Stimulated activated CD4-positive, alpha-beta T cell treated with anti-CD3 and anti-CD28 coated beads, TNF-alpha, amount 100 ng/mL, for 4 hours (primary cell): ENCODE measurements at places on chromosomes 5 and 9.
A peak's percentile ranks its signal among the peaks of the same experiment; 100 is the strongest.

DNA sequence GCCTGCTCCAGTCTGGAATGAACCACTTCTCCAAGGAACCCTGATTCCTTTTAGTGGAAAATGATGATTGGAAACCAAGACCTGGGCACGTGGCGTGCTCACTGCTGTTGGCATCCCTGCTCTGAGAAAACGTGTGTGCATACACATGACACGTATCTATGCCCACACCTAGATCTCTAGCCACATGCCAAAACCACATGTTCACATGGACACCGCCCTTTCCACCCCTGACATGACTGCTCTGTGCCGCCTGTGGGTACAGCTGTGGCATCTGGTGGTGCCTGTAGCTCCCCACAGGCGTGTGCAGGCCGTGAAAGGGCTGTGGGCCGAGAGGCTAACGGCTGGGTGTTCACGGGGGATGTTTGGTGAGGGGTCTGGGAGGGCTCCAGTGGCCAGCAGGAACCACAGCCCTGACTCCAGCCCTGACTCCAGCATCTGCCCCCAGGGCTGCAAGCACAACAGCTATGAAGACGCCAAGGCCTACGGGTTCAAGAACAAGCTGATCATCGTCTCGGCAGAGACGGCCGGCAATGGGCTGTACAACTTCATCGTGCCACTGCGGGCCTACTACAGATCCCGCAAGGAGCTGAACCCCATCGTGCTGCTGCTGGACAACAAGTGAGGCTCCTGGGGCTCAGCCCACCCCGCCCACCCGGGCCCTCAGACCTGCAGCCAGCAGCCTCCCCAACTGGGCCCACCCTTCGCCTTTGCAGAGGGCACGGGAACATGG, 75.1 kb downstream of the KCNT1 start:
- no peak for DNase-seq

DNA sequence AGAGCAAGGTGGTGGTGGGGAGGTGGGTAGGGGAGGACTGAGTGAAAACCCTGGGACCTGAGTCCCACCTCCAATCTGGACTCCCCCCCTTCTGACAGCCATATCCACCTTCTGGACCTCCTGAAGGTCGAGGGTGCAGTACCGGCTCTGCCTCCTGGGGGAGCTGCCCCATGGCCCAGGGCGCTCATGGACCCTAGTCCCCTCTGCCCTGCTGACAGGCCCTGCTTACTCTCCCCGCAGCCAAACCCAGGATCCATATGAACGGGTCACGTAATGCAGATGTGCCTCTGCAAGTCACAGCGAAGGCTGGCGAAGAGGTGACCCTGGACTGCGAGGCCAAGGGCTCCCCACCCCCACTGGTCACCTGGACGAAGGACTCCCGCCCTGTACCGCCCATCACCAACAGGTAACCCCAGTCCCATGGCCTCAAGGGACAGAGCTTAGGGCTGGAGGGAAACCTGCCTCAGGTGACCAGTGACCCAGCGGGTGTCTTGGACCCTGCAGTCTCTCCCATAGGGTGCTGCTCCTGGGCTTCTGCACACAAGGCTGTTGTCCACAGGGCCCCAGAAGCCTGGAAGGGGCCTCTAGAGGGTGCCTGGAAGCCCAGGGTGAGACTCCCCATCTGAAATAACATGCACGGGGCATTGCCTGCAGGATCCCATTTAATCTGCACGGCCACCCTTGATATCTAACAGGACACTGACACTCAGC, 61.7 kb downstream of the HMCN2 start:
- no peak for DNase-seq

GRCh38 chr5:469752-470483, 26.9 kb downstream of the EXOC3 start:
- DNase-seq = no peak

GRCh38 chr5:35483191-35483590, 134.5 kb upstream of the SPEF2 start:
- no peak for DNase-seq

GRCh38 chr5:16152601-16153568, 26.7 kb downstream of the MARCHF11 start:
- no peak for DNase-seq

DNA sequence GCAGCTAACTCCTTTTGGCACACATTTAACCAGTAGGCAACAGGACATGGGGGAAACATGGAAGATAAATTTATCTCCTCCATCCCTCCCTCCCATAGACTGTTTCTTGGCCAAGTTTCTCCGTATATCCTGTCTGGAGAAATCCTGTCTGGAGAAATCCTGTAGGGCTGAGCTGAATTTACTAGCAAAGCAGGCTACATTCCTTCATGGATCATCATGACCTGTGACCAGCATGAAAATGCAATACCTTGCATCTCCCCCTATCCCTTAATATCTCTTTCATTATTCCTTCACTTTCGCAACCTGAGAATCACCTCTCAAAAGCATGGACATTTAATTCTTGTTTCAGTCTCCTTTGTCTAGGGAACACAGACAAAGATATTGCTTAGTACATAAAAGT, 379.1 kb downstream of the PSAT1 start:
- no peak for DNase-seq

DNA sequence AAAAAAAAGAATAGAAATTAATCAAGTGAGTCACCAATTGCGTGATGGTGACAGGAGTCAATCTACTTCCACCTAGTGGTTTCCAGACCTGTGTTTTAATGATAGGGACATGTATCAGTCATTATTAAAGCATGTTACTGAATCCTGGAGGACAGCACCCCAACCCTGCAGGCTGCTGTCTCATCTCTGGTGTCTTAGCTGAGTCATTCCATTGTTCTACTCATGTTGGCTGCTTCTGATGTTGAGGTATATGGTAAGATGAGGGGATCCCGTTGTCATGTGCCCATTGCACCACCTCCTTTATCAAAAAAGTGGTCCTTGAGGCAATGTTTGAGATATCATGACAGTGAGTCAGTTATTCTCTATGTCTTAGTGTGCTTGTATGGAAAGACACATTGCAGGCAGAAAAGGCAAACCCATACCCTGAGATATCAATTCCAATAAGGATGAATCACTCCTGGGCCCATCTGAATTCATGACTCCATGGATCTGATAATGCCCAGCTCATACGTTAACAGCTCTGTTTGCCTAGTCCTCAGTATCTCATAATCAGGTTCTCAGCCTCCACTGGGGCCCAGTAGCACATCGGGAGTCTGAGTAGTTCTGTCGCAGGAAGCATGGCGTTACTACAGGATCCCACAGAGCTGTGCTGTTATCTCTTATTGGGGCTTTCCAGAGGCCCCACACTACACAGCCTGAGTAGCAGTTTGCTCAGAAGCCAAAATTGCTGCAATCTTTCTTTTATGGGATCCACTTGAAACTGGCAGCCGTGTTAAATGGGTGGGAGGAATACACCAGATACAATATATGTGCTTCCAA, 31.2 kb downstream of the HMGCS1 start:
- DNase-seq = no peak

DNA sequence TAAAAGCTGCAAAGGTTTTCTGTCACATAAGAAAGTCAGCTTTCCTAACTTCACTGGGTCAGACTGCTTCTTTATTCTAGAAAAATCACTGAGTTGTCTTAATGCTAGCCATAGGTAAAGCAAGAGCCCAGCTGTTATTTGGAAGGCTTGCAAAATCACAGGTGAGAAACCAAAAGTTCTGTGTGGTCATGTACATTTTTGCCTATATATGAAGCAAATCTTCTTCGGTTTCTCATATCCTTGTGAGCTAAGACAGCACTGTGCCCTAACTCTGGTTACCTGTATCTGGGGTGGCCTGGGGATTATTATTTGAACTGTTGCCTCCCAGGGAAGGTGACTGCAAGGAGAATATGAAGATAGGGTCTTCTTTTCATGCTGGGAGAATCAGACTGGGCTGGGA, 444.9 kb upstream of the CLINT1 start:
- DNase-seq = no peak

DNA sequence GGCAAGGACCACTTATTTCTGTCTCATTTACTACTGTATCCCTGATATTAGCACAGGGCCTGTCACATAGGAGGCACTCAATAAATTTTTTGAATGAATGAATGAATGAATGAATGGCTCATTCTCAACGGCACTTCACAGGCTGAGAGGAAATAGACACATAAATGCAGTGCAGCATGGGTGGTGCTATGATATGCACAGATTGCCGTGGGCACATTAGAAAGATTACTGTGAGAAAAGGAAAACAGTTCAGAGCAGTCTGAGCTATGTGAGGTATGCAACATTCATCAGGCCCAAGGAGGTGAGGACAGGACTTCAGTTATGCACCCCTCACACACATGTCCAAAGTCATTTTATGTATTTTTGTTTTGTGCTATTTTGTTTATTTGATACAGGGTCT, 6.4 kb upstream of the NOL6 start:
- no peak for DNase-seq

DNA sequence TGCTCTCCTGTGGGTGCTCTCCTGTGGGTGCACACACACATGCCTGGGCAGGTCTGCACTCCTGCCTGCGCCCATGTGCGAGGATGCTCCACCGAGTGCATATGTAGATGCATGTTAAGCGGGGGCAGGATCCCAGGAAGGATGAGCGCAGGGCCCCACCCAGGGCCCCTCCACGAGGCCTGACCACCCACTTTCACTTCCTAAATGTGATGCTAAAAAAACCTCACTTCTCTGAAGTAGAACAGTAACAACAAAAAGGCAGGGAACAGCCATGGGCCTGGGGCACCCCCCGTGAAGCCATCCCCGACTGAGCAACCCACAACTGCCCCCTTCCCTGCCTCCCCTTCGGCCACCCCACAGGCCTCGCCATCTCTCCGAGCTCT, 48.2 kb upstream of the SARDH start:
- no peak for DNase-seq

- DNase-seq = no peak
Measured at GRCh38 chr9:124684169-124684568, 86.9 kb downstream of the NR6A1 start.

DNA sequence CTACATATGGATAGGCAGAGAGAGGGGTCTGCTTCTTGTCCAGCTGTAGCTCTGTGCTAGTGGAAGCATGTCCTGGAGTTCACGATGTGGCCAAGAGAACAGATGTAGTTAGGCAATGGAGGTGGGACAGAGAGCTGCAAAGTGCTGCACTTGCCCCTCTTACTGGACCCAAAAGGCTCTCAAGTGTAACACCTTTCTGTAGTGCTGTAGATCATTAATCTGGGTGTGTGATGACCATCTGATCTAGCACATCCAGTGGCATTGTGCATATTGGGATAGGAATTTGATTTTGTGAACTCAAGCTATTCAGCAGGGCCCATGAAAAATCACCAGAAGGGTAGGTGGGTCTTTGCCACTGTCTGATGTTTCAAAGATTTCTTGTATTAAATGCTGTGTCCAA, 151.4 kb downstream of the KDM4C start:
- no peak for DNase-seq

GRCh38 chr5:140513124-140513523, 34.3 kb upstream of the EIF4EBP3 start:
- DNase-seq = no peak

DNA sequence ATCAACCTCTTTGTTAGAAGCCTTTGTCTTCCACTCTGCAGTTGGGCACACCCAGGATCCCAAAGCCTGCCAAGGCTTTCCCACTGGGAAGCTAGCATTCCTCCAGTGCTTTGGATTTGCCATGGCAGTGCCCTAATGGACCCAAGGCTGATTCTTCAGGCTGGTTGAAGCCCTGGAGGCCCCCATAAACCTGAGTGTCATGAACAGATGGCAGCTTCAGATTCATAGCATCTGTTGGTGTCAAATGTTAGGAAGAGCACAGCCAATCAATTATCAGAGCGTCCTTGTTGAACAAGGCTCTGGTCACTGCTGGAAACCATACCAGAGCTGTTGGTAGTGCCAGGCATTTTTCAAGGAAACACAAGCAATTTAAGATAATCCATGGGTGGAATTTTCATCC, 241.1 kb upstream of the KLF4 start:
- DNase-seq = no peak

- no peak for DNase-seq
Measured at GRCh38 chr5:175284806-175285205, 159.2 kb downstream of the DRD1 start.

DNA sequence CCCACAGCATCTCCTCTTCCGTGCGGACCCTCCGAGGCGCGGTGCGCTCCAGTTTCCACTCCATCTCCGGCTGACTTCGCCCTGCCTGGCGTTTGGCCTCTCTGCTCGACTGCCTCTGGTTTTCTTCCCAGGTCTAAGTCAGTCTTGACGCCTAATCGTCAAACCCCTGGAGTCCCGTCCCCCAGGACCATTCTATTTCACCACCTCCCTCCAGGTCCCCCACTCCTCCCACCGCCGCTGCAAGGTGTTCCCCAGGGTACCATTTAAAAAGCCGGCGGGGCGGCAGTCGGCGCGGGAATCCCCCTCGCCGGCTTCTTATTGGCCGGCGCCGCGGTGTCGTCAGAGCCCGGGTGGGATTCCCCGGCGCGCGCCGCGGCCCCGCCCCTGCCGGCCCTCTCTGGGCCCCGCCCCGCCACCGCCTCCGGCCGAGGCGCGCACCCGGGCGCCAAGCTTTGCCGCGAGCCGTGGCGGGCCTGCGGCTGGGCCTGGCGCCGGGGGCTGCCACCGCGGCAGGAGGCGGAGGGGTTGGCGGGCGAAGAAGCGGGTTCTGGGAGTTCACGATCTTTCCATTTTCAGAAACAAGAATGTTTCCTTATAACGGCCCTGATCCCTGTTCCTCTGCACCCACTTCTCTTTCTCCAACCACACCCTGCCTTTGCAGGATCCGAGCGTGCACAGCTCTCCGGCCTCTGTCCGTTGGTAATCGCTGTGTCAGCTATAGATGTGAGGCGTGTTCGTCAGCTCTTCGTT, at the start of gene CDC20B:
Gene CDC20B (minus strand): TSS at position 241 of the 750 bp plus-strand sequence. CDS start 177 bp downstream, at position 64.
- peak; percentile 68 for DNase-seq

DNA sequence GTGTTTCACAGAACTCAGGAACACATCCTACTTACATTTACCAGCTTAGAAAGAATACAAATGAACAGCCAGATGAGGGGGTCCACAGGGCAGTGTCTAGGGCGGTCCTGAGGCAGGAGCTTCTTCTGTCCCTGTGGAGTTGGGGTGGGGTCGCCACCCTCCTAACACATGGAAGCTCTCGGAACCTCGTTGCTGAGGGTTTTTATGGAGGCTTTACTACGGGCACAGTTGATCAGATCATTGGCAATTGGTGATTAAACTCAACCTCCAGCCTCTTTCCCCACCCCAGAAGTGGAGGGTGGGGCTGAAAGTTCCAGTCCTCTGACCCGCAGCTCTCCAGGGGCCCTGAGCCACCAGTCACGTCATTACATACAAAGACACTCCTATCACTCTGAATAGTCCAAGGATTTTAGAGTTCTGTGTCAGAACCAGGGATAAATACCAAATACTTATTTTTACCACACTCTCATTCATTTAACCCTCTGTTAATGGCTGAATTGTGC, 156.9 kb downstream of the COL23A1 start:
- DNase-seq = no peak

DNA sequence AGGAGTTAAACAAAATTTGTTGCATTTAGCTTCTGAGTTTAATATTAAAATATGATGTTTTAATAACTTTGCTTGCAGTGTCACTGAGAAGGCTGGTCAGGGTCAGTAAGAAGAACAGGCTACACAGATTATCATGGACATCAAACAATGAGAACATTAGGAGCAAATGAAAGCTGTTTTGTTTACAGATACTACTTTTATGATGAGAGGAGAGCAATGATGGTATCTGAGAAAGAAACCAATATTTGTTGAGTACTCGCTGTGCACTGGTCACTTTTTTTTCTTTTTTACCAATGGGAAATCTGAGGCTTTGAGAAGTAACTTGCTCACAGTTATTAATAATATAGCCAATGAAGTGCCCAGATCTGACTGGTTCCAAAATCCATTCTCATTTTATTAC, 109.6 kb downstream of the INVS start:
- no peak for DNase-seq
